NCI-H2081 treated with DMSO at 0.1 percent for 48 hours (cell line): ENCODE measurements at places on chromosomes 2 and 18.

DNA sequence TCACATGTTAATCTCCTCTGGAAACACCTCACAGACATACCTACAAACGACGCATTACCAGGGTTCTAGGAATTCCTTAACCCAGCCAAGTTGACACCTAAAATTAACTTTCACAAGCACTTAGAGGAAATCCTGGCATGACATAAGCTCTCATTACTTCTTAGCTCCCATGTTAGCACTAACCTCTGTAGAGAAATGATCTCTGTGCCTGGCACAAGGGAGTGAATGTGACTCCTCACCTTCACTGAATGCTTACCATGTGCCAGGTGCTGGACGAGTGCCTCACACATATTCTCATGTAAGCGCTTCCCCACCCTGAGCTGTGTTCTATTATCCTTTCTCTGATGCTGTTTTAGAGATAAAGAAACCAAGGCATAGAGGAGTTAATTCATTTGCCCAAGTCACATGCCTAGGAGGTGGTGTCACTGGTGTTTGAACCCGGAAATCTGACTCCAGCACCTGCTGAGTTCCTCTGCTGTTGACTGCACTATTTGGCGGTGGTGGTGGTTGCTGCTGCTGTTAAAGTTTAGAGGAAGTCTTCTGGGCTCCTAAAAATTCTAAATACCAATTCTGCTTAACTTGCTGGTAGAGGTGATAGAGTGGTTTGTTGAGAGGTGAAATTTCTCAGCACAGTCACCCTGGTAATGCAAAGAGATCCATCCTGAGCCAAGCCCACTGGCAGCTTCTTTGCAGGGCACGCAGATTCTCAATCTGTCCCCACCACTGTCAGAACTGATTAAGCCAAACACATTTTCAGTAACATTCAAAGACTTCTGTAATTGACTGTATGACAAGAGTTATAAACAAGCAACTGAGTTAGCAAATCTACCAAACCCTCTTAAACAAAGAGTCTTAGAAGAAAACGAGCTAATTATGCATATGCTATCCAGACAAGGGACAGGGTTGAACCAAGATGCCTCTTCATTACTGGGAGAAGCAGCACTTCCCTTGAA, 200.3 kb downstream of the CMPK2 start:
- no peak for DNase-seq

DNA sequence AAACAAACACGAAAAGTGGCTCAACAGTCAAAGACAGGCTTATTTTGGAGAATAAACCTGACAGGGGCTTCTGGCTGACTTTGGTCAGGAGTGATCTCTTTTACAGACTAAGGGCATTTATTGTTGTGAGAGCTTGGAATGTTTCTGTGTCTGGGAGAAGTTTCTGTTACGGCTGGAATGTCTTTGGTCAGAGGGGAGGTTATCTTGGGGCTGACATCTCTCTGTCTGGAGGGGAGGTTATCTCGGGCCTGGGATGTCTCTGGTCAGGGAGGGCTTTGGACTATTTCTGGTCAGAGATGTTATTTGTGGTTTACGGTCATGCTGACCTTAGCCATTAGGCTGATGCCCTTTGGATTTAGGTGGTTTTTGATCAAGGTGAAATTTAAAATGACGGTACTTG, 345.5 kb upstream of the FSIP2 start:
- no peak for DNase-seq

GRCh38 chr2:175737722-175738361, 264.2 kb downstream of the LNPK start:
- peak; percentile 42 for DNase-seq

DNA sequence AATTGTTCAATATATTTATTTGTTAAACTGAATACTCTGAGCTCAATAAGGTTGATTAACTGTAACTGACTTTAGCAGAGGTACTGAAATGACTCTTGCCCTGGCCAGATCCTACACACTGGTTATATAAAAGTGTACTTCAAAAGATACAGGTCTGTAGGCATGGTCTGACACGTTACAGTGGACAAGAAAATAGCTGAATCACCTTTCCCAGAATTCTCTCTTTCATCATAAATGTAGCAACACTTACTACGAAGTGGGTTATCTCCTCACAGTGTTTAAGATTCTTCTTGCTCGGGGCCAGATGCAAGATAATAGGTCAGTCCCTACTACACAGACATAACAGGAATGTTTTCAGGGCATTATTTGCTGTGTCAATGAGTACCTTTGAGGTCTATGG, 107.0 kb upstream of the ZC3H15 start:
- no peak for DNase-seq

DNA sequence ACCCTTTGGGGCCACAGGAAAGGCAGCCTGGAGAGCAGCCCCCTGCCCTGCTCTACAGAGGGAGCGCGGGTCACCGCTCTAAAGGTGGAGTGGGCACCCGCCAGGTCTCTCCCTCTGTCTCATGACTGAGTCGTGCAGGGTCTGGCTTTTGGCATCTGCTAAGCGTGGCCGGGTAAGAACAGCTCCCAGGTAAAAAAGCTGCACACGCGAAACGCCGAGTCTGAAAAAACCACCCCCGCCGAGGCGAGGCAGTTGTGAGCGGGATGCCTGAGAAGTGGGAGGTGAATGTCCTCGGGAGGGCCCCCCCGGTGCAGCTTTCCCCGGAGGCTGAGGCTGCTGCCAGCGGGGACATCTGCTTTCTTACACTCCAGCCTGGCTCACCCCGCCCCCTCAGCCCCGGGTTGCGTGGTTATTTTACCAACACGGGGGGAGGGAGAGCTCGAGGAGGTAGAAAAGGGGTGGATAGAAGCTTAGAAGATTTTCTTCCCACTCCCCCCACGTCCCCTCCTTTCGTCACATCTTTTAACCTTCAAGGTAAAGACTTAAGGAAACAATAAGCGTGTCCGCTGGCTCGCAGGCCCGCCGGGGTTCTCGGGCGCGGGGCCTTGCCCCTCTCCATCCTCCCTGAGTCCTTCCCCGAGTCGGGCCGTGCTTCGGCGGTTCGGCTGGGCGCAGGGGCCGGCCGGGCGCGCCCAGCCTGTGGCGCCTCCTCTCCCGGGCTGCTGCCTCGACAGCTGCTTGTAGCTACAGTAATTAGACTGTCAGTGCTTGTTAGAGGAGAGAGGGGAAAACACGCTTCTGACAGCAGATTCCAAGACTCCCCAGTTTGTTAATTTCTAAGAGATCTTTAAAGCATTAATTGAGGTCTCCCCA, 70.6 kb upstream of the PSMD14 start:
- no peak for DNase-seq

DNA sequence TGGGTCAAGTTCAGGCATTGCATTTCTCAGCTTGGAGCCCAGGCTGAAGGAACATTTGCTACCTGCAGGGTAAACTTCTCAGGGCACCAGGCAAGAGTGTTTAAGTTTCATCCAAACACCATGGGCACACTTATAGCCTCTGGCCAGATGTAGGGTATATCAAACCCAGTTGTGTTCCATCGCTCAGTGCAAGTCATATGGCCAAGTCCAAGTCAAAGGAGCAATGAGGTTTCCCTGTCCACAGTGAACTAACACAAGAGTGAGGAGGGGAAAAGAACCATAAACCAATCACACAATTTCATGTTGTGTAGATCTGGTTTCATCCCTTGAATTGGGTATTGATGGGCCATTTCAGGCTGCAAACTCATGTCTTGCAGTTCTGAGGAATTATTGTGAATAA, 107.2 kb downstream of the SOX11 start:
- DNase-seq: no peak

DNA sequence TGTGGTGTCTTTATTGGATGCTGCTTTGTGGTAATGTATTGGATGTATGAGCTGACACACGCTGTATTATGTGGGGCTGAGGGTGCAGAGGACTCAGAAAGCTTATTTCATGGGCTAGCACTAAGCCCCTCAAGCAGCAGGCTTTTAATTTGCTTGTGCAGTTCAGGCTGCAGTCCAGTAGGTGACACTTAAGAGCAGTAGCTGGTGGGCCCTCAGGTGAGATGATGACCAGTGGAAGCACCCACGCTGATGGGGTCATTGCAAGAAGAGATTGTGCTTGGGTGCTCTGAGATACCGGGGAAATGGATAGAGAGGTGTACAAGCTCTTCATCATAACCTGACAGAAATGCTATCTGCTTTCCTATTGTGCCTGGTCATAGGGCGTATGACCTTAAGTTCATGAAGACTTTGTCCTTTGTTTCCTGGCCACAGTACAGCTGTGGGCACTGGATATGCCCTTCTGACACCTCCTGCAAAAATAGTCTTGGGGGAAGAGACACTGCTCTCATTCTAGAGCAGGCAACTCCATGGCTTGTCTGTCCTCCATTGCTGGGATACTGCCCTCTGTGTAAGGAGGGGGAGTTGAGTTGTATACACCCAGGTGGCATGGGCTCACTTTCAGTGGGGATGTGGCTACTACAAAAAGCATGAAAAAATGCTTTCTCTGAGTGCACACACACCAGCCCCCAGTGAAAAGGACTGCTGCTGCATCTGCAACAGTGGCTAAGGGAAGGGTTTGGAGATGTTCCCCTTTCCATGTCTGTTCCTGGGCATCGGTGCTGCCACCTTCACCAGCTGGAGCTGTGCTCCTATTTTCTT, 205.7 kb upstream of the ZSWIM2 start:
- DNase-seq: no peak

- DNase-seq: no peak
These were observed 199.6 kb upstream of the MMADHC start for GRCh38 chr2:149787206-149787605.

DNA sequence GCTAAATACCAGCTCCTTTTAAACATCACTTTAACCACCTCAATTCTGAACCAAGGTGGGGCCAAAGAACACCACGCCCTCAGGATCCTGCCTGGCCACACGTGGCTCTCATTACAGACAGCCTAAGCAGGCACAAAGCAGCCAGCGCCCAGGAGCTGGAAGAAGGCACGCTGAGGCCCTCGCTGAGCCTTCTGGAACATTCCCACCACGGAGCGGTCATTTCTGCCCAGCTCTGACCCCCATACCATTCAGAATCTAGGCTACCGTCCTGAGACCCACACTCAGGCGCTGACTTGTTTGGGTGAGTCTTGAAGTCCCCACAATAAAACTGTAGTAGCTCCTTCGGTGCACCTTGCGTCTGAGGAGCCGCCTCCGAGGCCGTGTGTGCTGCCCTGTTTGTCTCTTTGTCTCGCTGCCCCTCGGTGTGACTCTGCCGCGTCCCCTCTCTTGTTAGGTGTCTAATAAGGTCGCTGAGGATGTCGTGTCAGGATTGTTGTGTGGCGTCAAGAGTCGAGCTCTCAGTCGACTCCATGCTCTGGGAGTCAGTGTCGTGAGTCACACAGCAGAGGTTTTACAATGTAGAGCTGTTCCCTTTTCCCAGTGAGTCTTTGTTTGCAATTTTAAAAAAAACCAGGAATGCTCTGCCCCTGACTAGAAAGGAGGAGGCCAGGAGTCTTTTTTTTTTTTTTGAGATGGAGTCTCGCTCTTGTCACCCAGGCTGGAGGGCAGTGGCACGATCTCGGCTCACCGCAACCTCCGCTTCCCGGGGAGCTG, 242.4 kb downstream of the KLHL29 start:
- DNase-seq: no peak

GRCh38 chr18:35193316-35193715, 47.5 kb upstream of the ZNF397 start:
- DNase-seq: no peak
